Left ventricle myocardium inferior (tissue), 1 donor: ENCODE measurements at places on chromosomes 2 and 18. TPM values are rescaled to one million over a fixed set of nuclear protein-coding genes. Genes with fewer than 3 reads are reported as not detected.

GRCh38 chr18:14976736-14977430 is 228.9 kb downstream of the ANKRD30B start:
- no peak overlapping the region for H3K27ac ChIP-seq
- H3K27me3 ChIP-seq, result peaks cover 59% of the 10 kb centered on the region
- H3K36me3 ChIP-seq, result no peaks in the 10 kb centered on the region
- H3K4me3 ChIP-seq, result no peak overlapping the region
- no peak for DNase-seq

DNA sequence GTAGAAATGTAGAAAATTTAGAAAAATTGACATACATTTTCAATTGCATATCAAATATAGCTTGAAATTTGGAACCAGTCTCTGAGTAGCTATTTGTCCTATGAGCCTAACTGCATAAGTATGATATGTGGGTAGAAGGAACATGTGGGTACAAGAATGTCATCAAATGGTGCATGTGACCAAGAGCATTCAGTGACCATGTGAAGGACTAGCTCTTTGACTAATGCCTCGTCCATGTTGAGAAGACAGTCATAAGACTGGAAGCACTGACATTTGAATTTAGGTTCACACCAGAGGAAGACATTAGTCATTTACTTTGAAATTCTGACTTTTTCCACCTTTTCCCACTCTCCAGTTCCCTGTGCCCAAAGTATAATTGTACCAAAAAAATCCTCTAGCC is 12.6 kb downstream of the MRPL44 start:
- H3K36me3 ChIP-seq, result peaks cover 37% of the 10 kb centered on the region
- H3K4me1 ChIP-seq, result peaks cover 8% of the 10 kb centered on the region
- no peak overlapping the region for H3K4me3 ChIP-seq

DNA sequence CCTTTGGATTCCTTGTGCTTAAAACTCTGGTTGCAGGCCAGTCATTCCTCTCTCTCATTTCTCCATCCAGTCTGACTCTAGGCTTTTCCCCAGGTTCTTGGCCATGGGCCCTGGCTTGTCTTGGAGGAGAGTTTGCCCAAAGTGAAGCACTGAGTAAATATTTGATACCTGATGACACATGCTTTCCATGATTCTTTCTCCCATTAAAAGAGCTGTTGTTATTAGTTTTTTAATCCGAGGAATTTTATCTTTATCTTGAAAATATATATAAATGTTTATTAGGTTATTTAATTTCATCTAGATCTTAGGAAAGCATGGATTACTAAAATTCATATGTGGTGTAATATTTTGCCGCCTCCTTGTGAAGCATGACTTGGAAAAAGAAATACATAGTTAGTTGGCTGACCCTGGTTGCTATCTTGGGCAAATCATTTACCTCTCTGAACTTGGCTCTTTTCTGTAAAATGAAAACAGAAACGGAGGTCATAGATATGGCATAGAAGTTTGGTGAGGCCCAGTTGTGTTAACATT is 650.1 kb downstream of the SLC4A3 start:
- H3K27me3 ChIP-seq, result no peaks in the 10 kb centered on the region
- no peaks in the 10 kb centered on the region for H3K36me3 ChIP-seq
- peak; percentile 50 for DNase-seq
- H3K4me1 ChIP-seq, result no peaks in the 10 kb centered on the region
- H3K27ac ChIP-seq, result peak overlapping the region; percentile 47
- H3K4me3 ChIP-seq, result no peak overlapping the region

DNA sequence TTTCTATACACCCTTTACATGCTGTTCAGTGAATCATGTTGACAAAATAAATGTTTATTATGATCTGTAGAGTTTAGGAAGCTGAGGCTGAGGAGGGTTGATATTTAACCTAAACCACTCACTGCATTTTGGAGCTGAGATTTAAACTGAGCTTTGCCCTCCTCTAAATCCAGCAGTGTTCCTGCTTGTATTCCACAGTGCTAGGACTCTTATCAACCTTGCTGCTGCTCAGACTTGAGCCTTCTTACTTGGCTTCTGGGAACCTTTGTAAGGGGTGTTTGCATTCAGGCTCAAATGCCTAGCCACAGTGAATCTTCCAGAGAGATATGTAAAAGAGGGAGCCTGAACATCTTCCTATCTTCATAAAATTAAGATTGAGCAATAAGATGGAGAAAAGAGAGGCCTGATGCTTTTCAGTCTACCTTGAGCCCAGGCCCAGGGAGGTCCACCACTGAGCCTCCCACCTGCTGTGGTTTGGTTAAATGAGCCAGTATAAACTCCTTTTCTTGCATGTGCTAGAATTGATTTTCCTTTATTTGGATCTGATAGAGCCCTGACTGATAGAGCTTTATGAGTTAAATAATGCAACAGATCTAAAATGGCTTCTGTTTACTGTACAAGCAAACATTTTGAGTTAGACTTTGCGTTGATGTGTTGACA is 149.7 kb downstream of the GULP1 start:
- H3K4me1 ChIP-seq, result no peaks in the 10 kb centered on the region
- no peak overlapping the region for H3K4me3 ChIP-seq
- no peak for DNase-seq
- no peaks in the 10 kb centered on the region for H3K36me3 ChIP-seq
- no peaks in the 10 kb centered on the region for H3K27me3 ChIP-seq

Gene RTP5
- total RNA-seq, result not detected

GRCh38 chr2:46230677-46231425 is 66.4 kb upstream of the EPAS1 start:
- DNase-seq, result peak; percentile 27
- H3K4me3 ChIP-seq, result no peak overlapping the region
- H3K4me1 ChIP-seq, result peaks cover 32% of the 10 kb centered on the region
- no peaks in the 10 kb centered on the region for H3K27me3 ChIP-seq
- no peaks in the 10 kb centered on the region for H3K36me3 ChIP-seq

Gene LAMA3
- 3.5 TPM for total RNA-seq

GRCh38 chr2:201952187-201952586 is 81.5 kb upstream of the FZD7 start:
- no peaks in the 10 kb centered on the region for H3K36me3 ChIP-seq
- peaks cover 36% of the 10 kb centered on the region for H3K27me3 ChIP-seq
- H3K4me3 ChIP-seq, result no peak overlapping the region
- H3K27ac ChIP-seq, result no peak overlapping the region
- DNase-seq, result no peak
- H3K4me1 ChIP-seq, result peaks cover 15% of the 10 kb centered on the region

- H3K27me3 ChIP-seq, result no peaks in the 10 kb centered on the region
- peaks cover 100% of the 10 kb centered on the region for H3K4me1 ChIP-seq
- H3K36me3 ChIP-seq, result no peaks in the 10 kb centered on the region
These were observed 42.7 kb downstream of the EPAS1 start for GRCh38 chr2:46339676-46340459.

DNA sequence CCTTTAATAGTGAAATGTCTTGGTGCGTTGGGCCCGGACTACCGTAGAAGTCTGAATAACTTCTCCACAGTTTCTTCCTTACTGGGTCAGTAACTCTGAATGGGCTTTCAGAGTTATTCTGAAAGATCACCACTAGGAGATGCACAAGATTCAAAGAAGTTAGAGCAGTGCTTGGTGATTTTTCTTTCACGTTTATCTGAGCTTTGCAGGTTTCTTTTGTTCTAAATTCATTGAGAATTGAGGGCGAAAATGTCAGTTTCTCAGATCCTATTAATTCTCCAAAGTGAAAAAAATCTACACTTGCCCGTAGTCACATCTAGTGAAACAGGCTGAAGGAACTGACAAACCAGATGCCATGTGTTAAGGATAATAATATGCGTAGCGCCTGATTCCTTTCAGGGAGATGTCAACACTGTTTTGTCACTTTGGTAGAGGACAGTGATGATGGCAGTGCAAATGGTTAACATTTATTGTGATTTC is 70.1 kb downstream of the QPCT start:
- no peaks in the 10 kb centered on the region for H3K27me3 ChIP-seq
- H3K27ac ChIP-seq, result peak overlapping the region; percentile 50
- no peaks in the 10 kb centered on the region for H3K36me3 ChIP-seq
- no peak for DNase-seq
- H3K4me1 ChIP-seq, result peaks cover 10% of the 10 kb centered on the region

DNA sequence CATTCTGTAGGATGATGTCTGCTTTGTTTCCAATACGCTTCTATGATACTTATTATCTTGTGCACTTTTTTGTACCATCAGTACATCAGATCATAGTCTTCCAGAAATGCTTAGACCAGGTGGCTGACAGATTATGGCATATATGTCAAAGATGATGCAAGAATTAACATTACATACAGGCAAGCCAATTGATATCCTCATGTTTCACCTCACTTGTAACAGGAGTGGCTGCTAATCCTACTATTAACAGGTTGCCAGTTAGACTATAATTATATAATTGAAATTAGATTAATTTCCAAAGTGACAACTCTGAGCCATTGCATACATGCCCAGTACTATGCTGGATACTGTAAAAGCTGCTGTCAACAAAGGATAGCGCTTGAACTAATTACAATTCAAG is 77.2 kb downstream of the TLK1 start:
- H3K27me3 ChIP-seq, result no peaks in the 10 kb centered on the region
- no peak overlapping the region for H3K4me3 ChIP-seq
- H3K36me3 ChIP-seq, result no peaks in the 10 kb centered on the region
- peaks cover 18% of the 10 kb centered on the region for H3K4me1 ChIP-seq

DNA sequence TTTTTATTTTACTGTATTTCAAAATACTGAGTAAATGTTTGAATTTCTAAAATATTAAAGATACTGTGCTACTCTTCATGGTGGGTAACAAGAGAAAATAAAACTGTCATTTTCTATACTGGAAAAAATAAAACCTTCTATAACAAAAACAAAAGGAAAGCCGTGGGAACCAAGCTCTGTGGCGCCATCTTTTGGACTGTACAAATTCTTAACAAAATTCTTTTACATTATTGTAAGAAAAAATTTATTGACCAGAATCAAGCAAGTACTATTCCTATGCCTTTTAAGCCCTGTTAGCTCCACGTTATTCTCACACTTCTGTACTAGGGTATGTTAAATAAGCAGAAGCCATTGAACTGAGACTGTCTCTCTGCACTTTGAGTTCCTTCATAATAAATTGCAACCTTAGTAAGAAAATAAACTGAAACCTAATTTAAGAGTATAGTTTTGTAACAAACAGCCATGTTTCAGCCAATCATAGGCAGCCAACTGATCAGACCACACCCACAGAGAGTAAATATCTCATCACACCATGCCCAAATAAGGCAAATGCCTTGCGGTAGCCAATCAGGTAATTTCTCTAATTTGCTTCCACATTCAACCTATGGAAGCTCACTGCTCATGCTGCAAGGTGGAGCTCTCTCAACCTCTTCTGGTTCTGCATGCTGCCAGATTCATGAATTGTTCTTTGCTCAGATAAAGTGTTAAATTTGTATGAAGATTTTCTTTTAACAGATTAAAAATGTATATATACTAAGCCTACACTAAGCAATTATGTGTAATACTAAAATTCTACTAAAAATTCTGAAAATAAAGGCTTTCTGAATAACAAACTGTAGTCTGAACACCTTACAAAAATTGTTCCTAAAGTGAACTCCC is 42.2 kb downstream of the HIBCH start:
- H3K4me3 ChIP-seq, result no peak overlapping the region
- H3K36me3 ChIP-seq, result peaks cover 16% of the 10 kb centered on the region
- H3K27ac ChIP-seq, result no peak overlapping the region
- no peak for DNase-seq
- no peaks in the 10 kb centered on the region for H3K4me1 ChIP-seq

GRCh38 chr2:171846894-171847293 is 47.1 kb downstream of the SLC25A12 start:
- no peak overlapping the region for H3K4me3 ChIP-seq
- H3K27me3 ChIP-seq, result no peaks in the 10 kb centered on the region
- no peak overlapping the region for H3K27ac ChIP-seq

- no peaks in the 10 kb centered on the region for H3K4me1 ChIP-seq
- no peak for DNase-seq
- H3K27me3 ChIP-seq, result no peaks in the 10 kb centered on the region
These were observed 713.5 kb downstream of the LRP1B start for GRCh38 chr2:141417246-141417797.

- H3K4me3 ChIP-seq, result no peak overlapping the region
- H3K27ac ChIP-seq, result no peak overlapping the region
- DNase-seq, result no peak
These were observed 147.9 kb downstream of the LNPK start for GRCh38 chr2:175854129-175854528.

- no peaks in the 10 kb centered on the region for H3K36me3 ChIP-seq
- no peak for DNase-seq
- H3K27ac ChIP-seq, result no peak overlapping the region
- no peaks in the 10 kb centered on the region for H3K4me1 ChIP-seq
These were observed 102.0 kb upstream of the PIEZO2 start for GRCh38 chr18:11251229-11251890.

DNA sequence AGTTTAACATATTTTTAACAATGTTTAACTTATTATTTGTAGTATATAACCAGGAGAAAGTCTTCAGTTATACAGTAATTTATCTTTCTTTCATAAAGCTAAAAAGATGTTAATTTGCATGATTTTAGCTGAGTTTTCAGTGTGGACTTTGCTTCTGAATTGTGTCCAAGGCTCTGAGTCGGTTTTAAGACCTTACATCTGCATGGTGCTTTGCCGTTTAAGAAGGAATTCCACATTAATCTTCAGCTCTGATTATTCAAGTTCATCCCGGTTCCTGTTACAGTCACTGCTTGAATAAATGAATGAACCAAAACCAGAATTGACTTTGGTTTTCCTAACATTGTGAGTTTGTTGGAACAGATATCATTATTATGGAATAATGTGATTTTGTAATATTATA is 419.7 kb upstream of the RGPD4 start:
- H3K4me1 ChIP-seq, result no peaks in the 10 kb centered on the region
- H3K36me3 ChIP-seq, result no peaks in the 10 kb centered on the region
- no peaks in the 10 kb centered on the region for H3K27me3 ChIP-seq
- no peak overlapping the region for H3K27ac ChIP-seq

Gene STK11IP
- total RNA-seq, result 15.9 TPM

GRCh38 chr2:240565333-240566202 is 2.7 kb upstream of the RNPEPL1 start:
- no peaks in the 10 kb centered on the region for H3K27me3 ChIP-seq
- H3K36me3 ChIP-seq, result peaks cover 5% of the 10 kb centered on the region
- H3K27ac ChIP-seq, result peak overlapping the region; percentile 96
- DNase-seq, result peak; percentile 76
- peaks cover 67% of the 10 kb centered on the region for H3K4me1 ChIP-seq
- peak overlapping the region; percentile 85 for H3K4me3 ChIP-seq

DNA sequence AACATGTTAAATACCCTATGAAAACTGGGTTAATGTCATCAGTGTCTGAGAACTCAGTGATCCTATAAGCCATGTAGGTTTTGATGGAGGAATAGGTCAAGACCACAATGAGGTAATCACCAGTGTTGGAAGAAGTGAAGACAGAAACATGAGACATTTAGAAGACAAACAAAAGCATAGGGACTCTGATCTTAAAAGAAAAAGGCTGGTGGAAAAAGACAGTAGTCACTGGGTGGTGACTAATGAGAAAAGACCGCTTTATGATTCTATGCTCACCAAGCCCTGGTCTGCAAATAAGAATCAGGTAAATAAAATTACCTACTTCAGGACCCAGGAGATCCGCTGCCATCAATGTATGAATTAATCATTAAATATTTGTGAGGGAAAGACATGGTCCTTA is 271.9 kb downstream of the GPD2 start:
- DNase-seq, result no peak
- H3K27me3 ChIP-seq, result no peaks in the 10 kb centered on the region
- peaks cover 13% of the 10 kb centered on the region for H3K4me1 ChIP-seq

GRCh38 chr2:216389570-216389969 is 17.3 kb upstream of the MARCHF4 start:
- H3K27me3 ChIP-seq, result peaks cover 8% of the 10 kb centered on the region
- no peak overlapping the region for H3K4me3 ChIP-seq
- no peak for DNase-seq
- no peaks in the 10 kb centered on the region for H3K4me1 ChIP-seq
- no peak overlapping the region for H3K27ac ChIP-seq
- H3K36me3 ChIP-seq, result no peaks in the 10 kb centered on the region

Gene TEX51
- not detected for total RNA-seq
